CD8-positive, alpha-beta memory T cell (primary cell): ENCODE measurements at places on chromosomes 7 and 10.
A peak's percentile ranks its signal among the peaks of the same experiment; 100 is the strongest.

DNA sequence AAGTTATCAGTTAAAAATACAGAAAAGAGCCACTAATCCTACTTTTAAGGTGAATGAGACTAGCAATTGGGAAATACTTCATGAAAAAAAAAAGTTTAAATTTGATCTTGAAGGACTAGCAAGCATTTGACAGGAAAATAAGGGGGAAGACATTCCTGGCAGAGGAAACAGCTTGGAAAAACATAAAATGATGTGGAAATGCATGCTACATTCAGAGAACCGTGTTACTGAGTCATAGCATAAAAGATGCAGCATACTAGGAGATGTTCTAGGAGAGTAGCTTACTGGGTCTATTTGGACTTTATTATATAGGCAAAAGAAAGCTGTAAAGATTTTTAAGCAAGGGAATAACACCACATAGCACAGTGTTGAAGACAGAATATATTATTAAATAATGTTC, 108.6 kb upstream of the COL1A2 start:
- DNase-seq = no peak

- DNase-seq = no peak
These were observed 1.5 kb downstream of the PDLIM1 start for GRCh38 chr10:95289003-95289920.

- no peak for DNase-seq
These were observed 234.5 kb upstream of the MEOX2 start for GRCh38 chr7:15920953-15921352.

GRCh38 chr7:70143075-70144044, 545.1 kb downstream of the AUTS2 start:
- DNase-seq = no peak

GRCh38 chr10:73875139-73875475, 752 bp upstream of the CAMK2G start:
- peak; percentile 80 for DNase-seq

DNA sequence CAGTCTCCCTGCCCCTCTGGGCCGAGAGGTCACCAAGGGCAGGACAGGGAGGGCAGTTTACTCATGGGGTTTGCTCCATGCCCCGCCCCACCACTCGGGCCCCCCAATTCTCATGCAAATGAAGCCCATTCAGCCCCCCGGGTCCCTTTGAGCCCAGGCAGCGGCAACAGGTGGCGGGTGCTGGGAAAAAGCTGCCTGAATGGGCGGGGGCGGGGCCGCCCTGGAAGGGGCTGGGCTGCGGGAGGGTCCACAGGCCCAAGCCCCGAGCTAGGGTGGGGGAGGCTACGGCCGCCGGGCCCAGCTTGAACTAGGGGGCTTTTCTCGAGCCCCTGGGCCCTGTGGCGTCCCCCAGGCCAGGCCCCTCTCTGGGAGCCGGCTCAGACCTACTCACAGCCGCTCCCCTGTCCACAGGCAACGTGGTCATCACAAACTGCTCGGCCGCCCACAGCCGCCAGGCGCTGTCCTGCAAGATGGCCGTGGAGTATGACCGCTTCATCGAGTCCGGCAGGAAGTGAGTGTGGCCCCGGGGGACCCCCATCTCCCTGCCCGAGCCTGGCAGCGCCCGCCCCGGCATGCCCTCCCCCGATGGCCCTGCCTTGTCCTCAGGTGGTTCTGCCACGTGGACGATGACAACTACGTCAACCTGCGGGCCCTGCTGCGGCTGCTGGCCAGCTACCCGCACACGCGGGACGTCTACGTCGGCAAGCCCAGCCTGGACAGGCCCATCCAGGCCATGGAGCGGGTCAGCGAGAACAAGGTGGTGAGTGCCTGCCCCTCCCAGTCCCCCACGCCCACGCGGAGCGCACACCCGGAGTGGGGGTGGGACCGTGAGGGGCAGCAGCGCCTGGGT, 5.5 kb downstream of the LFNG start:
- DNase-seq = no peak

- DNase-seq = no peak
These were observed 33.9 kb upstream of the CYCS start for GRCh38 chr7:25158966-25159365.

DNA sequence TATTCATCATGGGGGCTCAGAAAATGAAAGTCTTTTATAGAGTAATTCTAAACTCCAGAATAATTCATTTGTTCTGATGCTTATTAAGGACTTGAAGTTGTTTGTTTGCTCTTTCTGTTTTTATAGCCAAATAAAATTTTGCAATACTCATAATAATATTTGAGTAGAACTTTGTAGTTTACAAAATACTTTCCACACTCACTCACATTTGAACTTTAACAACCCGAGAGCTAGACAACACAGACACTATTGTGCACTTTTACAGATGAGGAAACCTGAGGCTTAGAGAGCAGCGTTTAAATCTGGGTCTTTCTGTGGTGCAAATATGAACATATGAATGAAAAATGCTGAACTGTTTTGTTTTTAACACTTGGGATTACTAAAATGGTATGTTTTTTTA, 126.8 kb downstream of the KAT6B start:
- DNase-seq = no peak
